ENCODE measurements at places on chromosomes 2 and 18.

GRCh38 chr2:169034984-169035544 is 3.9 kb upstream of the ABCB11 start:
- no peak for DNase-seq

DNA sequence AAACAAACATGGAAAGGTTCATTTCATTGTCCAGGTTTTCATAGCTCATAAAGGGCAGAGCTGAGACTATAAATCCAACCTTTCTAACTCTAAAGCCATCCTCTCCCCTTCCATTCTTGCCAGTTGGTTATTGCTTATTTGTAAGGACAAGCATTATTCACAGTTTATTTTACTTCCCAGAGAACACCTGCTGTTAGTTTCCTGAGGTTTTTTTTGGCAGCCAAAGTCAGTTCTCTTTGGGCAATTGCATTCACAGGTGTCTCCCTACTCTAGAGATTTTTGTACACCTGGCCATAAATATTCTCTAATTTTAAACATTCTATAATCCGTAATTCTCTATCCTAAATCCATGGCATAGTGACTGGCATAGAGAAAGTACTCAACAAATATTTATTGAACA is 87.3 kb upstream of the SPHKAP start:
- DNase-seq = no peak

GRCh38 chr2:237227190-237227589 is 141.5 kb downstream of the COPS8 start:
- DNase-seq = no peak

DNA sequence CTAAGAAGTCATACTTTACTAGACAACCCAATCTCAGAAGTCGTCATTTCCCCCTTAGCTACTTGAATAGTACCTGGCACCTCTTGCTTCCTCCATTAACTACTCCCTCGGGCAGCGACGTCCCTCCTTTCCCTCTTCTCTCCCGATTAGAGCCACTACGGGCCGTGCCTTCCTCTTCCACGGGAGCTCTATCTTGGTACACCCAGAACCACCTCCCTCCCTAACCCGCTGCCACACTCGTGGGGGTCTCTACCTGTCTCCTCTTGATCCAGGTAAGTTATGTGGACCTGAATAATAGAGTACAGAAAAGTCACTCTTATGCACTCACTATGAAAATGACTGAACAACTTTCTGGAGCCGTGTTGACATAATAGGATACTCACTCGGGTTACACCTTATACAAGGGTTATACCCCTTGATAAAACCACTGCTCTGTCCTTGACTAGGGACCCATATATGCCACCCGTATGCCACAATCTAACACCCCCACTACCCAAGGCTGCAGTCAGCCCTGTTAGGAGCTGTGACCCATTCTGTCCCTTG is 595 bp upstream of the HDHD2 start:
- no peak for DNase-seq

DNA sequence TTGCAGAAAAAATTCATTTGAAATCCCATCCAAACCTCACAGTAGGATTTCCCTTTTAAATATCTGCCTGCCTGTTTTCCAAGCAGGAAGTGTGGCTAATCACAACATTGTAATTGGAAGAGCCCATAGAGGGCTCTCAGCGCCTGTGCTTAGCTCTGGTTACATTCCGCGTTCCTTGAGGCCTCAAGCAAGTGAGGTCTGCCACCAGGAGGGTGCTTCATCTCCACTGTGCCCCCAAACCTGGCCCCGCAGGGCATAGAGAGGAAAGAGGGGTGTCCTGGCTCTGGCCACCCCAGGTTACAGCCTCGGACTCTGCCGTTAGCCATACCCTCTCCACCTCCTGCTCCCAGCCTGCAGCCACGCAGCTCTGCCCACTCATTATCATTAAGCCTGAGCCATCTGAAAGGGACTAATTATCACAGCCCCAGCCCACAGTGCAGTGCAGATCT is 214.8 kb downstream of the SP3 start:
- no peak for DNase-seq

- no peak for DNase-seq
These were observed 274.8 kb upstream of the TRIB2 start for GRCh38 chr2:12441750-12442475.

DNA sequence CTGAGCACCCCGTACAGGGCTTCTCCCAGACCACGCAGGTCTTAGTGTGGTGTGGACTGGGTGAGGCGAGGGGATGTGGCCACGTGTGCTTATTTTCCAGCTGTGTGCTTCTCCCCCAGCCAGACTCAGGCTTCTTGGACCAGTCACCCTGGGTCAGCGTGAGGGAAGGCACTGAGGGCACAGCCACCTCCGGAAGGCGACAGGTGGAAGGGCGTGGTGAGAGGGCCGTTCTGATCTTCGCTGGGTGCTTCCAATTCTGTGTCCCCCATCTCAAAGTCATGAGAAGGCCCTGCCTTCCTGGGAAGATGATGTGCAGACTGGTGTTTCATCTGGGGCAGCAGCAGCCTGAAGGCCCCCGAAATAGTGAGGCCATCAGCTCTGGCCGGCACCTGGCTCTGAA is 169.7 kb upstream of the MYCN start:
- no peak for DNase-seq

DNA sequence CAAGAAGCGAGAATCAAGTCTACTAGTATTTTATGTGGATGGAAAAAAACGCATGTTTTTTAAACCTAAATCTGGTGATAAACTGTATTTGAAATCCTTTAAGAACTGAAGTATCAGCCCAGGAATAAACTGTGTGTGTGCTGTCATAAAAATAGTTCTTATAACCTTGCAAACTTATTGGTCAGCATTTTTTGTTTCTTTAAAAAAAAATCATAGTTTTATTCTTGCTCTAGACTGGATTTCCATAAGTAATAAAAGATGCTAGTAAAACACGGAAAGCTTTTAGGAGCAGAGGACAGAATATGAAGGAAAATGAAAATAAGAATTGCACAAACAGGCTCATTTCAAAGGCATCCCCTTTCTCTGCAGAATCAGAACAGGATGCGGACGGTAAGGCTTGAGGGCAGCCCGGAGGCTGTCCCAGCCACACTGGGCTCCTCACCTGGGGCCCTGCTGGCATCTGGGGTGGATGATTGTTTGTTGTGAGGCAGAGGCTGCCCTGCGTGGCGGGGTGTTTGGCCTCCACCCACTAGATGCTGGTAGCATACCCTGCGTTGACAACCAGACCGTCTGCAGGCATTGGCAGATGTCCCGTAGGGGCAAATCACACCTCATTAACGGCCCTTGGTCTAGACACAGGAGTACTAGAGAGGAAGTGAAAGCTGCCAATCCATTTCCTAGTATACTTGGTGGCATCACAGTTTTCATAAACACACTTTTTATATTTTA is 52.5 kb downstream of the MBP start:
- no peak for DNase-seq

GRCh38 chr2:227095346-227095745 is 68.7 kb downstream of the COL4A4 start:
- no peak for DNase-seq

DNA sequence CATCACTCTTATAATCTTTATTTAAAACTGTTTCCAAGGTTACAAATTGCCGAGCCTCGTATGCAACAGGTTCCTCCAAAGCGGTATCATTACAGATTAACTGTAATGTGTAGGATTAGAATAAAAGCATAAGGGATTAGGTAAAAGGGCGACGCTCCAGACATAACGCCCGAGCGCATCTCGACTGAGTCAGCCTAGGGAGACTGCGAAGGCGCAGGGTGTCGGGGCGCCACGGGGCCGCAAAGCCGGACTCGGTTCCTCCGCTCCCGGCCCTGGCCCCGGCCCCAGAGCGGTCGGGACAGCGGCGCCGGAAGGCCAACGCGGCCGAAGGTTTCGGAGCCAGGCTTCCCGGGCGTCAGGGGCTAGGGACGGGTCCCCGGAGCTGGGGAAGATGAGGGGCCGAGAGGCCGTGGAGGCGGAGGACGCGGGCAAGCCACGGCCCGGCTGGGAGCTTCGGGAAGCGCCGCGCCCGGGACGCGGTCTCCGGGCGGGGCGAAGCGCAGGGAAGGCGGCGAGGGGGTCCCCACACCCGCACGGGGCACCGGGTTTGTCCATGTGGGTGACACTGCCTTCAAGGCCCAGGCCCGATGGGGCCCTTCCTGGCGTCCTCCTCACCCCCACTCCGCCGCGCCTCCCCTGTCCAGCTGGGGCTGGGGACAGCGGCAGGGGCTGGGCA is 12.9 kb upstream of the SIX3 start:
- DNase-seq = no peak

- DNase-seq = no peak
These were observed 439.2 kb downstream of the PIK3C3 start for GRCh38 chr18:42394238-42394637.

DNA sequence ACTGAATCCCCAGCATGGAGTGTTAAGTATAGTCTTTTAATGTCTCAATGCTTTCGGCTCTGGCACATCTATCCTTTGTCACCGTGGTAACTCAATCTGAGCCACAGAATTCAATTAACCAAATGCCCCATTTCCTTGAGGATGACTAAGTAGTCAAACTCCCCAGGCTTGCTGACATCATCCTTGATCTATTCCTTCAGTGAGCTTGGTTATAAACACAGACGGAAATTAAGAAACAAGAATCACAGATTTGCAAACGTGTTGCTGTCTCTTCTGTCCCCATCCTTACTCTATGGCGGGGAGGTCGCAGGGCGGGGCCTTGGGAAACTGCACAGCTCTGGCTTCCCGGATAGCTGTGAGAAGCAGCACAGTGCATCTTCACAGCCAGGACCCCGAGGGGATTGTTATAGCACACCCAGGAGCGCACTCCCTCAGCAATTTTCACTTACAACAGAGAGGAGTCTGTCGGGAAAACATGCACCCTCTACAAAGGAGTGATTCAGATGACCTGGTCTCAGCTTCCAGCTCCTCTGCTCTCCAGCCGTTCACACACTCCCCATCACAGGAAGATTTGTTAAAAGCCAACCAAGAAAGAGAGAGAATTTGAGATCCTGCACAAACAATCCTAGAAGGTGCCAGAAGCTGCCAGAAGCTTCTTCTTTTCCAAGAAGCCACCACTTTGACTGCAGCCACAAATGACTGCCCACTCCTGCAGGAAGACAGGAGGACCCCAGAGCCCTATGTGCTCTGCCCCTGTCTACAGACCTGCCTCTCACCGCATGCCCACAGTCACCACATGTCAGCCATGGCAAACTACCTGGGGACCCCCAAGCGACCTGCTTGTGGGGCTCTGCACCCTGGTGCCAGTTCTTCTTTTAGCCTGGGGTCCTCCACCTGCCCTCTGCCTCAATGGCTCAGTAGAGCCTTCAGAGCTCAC is 44.9 kb upstream of the YWHAQ start:
- peak; percentile 25 for DNase-seq

- peak; percentile 87 for DNase-seq
These were observed 62.6 kb downstream of the DNMT3A start for GRCh38 chr2:25279091-25279651.

GRCh38 chr2:142866426-142866825 is 11.0 kb upstream of the KYNU start:
- no peak for DNase-seq

- DNase-seq = no peak
These were observed 323.7 kb downstream of the LPIN1 start for GRCh38 chr2:12070153-12070552.

DNA sequence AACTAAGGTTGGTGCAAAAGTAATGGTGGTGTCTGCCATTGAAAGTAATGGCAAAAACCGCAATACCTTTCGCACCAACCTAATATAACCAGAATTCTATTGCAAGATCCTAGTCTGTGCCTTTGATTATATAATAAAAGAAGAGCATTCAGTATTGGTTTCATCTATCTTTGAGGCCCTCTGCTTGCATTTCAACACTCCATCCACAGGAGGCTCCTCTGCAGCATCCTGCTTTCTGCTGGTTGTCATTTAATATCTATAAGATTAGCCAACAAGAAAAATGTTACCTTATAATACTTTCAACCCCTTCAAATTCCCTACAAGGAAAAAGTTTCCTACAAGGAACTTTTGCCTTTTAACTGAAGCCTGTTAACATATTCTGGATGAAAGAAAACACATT is 139.2 kb downstream of the CDCA7 start:
- DNase-seq = no peak

GRCh38 chr2:98034745-98035144 is 39.0 kb upstream of the TMEM131 start:
- no peak for DNase-seq

GRCh38 chr2:234368861-234369261 is 128.0 kb downstream of the ARL4C start:
- DNase-seq = no peak

GRCh38 chr18:51029694-51030536 is at the start of gene SMAD4:
Gene SMAD4 (plus strand): TSS chr18:51030213. CDS start chr18:51047047, 16,834 bp downstream.
- DNase-seq = peak; percentile 94

GRCh38 chr2:27431395-27431794 is 3.0 kb downstream of the NRBP1 start:
- DNase-seq = peak; percentile 88

GRCh38 chr2:9748577-9748976 is 94.7 kb upstream of the TAF1B start:
- DNase-seq = no peak

GRCh38 chr2:39380525-39381150 is 56.4 kb downstream of the MAP4K3 start:
- DNase-seq = no peak

- no peak for DNase-seq
These were observed 99.2 kb downstream of the POLR1A start for GRCh38 chr2:86006524-86006923.

DNA sequence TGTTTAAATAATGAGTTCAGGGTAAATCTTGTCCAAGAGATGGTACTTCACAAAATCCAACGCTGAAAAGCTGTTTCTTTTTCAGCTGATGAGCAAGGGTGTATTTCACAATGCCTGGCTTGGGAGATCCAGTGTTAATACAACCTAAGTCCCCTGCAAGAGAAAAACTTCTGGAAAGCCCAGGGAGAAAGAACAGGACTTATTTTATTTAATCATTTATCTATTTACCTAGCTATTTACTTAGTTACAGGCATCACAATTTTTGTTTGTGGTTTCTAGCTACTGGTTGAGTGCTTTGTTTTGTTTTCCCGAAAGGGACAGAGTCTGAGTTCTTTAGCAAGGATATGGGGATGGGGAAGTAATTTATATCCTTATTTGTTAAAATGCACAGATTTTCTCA is 598.2 kb upstream of the SYT4 start:
- DNase-seq = no peak
